Skin of body (tissue), 3 donors: ENCODE measurements at places on chromosomes 1 and 21.

DNA sequence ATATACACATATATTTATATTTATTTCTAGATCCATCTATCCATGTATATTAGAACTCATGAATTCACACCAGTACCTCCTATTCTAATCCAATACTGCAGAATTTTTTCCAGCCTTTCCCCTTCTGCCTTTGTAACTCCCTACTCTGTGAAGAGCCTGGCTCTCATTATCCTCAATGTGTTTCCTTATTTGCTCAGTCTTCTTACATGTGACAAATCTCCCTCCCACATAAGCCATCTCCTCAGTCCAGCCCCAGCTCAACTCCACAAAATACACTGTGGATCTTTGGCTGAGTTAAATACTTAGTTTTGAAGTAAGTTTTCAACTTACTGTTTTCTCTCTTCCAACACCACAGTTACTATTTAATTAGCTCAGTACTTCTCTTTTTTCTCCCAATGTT, 45.7 kb downstream of the ATP5PO start:
- peak; percentile 48 for DNase-seq

DNA sequence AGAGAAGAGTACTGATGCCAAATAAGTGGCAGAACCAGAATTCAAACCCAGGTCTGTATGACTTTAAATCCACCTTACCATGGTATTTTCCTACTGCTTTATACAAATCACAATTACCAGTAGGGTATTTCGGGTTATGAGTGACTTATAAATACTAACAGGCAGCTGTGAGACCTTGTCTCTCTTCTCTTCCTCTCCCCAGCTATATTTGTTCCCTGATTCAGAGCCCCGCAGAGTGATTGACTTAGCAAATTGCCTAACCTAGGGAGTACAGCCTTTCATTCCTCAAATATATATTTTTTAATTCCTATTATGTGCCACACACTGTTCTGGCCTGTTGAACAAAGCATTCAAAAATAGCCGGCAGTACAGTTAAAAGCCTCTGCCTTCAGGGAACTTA, 168.0 kb downstream of the CLEC20A start:
- DNase-seq: no peak

GRCh38 chr1:204216236-204216635, 2.4 kb upstream of the GOLT1A start:
- no peak for DNase-seq

DNA sequence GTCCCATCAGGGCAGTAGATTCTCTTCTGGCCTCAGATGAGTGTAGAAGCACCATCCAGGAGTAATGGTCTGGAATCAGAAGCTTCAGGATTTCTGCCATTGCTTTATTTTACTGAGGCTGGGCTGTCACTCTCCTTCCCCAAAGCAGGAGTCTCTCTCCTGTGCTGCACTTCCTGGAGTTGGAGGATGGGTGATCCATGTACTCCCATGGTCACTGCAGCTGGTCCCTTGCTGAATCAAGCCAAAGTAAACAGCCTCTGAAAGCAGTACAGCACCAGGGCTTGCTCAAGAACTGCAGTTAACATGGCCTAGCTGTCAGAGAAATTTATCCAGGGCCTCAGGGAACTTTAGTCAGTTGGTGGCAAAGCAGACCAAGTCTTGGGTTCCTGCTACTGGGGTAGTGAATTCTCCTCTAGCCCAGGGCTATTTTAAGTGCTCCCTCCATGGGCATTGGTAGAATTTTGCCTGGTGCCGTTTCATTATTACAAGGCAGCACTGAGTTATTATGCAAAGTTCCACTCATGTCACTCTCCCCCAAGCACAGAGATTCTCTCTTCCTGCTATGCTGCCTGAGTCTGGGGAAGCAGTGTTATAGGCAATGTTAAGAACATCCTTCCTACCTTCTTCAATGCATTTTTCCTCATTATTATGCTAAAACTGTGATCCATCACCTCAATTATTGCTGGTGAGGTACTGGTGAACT, 29.5 kb downstream of the DRAM2 start:
- DNase-seq: no peak
